ENCODE measurements at places on chromosomes 11 and 22. TPM values are rescaled to one million over a fixed set of nuclear protein-coding genes. Genes with fewer than 3 reads are reported as not detected.

The TMEM191C gene
- total RNA-seq, result 1.00 TPM

DNA sequence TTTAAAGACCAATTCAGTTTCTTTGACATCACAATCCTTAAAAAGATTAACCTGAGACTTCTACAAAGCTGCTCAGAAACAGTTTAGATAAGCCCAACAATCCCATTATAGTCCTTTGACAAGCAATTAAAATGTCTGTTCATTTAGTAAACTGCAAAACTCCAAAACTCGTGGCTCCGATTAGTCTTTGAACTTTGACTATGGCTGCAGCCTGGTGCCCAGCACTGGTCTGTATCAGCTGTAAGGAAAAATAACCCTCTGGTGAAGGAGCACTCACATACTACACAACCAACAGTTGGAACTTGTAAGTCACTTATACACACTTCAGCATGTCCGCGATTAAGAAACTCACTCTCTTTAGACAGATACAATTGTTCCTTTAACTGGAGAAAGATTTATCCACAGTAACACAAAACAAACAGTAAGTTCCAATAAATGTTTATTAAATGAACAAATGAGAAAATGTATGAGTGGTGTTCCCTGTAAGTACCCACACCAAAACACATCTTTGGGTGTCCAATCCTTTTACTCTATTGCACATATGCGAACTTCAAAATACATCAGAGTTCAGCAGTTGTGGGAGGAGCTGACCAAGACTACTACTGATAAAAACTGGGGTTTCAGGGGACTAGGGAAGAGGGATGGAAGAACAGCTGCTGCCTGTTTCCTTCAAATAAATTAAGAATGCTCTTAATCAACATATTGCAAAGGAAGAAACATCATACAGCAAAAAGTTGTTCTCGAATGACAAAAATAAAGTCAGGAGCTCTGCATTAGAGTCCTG lies 36.4 kb downstream of the PITPNB start:
- DNase-seq, result no peak

- no peak for DNase-seq
These were observed 14.5 kb downstream of the CRYBA4 start for GRCh38 chr22:26636296-26636695.

DNA sequence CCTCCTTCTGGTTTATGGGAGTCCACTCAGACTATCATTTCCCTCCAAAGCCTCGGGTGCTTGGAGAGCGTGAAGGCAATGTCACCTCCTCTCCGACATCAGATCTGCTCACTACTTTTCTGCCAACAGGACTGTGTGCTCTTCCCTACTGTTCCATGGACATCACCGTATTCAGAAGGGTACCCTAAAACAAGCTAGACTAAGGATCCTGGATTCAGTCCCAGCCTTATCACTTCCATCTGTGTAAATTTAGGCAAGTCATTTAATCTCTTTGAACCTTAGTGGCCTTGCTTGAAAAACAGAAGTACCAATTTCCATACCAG lies 78.2 kb downstream of the KCNC1 start:
- DNase-seq, result no peak

The SCN3B gene
- total RNA-seq, result not detected

Data from upper lobe of left lung (tissue), 6 donors.